H4 (cell line): ENCODE measurements at places on chromosomes 1 and 21. TPM values are rescaled to one million over a fixed set of nuclear protein-coding genes. Genes with fewer than 3 reads are reported as not detected.

DNA sequence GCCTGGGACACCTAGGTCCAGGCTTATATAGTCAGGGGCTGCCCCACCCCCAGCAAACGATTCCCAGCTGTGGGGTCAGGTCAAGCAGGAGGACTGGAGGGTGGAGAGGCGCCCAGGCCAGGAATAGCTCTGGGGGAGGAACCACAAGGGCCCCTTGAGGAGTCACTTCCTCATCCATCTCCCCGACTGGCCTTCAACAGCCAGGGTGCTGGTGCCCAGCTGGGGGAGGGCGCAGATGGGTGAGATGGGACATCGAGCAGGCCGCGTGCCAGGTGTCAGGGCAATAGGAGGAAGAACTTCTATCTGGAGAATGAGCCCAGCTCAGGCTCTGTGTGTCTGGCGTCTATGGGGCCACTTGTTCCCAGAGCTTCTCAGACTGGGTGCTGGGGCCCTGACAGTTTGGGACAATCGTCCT lies 208 bp upstream of the MYBPH start:
- no peak for DNase-seq

DNA sequence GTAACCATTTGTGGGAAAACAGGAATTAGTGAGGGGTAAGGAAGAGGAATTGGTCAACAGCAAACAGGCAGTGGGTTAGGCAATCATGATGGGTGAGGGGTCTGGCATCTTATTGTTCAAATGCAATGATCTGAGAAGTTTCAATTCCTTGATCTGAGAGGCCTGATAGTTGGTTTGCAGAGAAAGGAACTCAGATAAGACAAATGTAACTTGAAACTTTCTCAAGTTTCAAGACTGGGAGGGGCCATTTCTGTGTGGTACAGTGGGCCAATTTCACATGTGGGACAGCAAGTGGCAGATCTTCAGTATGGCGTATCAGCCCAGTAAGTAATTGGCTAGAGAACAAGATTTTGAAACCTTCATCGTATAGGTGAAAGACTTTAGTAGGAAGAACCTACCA lies 102.5 kb downstream of the XPR1 start:
- DNase-seq: no peak

- no peak for DNase-seq
These were observed 288.6 kb upstream of the USP24 start for GRCh38 chr1:55503663-55504305.

DNA sequence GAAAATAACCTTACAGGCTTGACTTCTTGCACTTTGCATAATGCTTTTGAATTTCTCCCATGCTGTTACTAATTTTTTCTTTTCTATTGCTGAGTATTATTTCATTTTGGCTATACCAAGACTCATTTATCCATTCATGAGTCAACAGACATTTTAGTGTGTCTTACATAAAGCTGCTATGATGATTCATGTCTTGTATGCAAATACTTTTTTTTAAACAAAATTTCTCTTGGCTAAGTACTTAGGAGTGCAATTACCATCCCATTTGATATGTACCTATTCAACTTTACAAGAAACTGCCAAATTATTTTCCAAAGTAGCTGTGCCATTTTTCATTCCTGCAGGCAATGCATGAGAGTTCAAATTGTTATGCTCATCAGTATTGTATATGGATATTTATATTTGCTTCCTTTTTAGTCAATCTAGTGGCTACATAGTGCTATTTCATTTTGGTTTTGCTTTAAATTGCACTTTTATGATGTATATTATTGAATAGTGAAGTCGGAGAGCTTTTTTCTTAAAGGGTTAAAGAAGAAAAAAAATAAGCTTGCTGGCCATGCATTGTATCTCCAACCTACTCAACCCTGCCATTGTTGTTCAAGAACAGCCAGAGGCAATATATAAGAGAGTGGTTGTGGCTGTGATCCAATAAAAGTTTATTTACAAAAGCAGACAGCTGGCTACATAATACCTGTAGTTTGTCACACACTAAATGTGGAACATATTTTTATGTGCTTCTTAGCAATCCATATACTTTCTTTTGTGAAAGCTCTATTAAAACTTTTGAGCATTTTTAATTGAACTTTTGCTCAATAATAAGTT lies 862.8 kb downstream of the KCNT2 start:
- no peak for DNase-seq

- DNase-seq: no peak
These were observed 15.7 kb downstream of the PATJ start for GRCh38 chr1:61757950-61758349.

GRCh38 chr1:171220581-171221054 lies 27.7 kb upstream of the FMO1 start:
- peak; percentile 73 for DNase-seq

DNA sequence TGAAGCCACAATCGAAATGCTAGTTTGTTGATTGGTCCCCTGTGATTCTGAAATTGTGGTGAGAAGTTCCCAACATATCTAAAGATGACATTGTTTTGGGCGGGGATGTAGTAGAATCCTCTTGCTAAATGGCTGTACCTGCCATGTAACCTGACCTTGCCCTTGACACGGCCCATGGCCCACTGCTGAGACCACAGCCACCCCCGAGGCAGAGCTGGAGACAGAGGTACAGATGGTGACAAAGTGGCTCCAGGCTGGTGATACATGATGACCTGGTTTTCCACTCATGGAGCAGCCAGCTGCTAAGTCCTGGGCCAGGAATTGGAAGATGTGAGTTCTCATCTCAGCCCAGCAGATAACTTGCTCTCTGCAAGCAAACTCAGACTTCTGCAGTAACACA lies 226.5 kb downstream of the FOXD2 start:
- no peak for DNase-seq

DNA sequence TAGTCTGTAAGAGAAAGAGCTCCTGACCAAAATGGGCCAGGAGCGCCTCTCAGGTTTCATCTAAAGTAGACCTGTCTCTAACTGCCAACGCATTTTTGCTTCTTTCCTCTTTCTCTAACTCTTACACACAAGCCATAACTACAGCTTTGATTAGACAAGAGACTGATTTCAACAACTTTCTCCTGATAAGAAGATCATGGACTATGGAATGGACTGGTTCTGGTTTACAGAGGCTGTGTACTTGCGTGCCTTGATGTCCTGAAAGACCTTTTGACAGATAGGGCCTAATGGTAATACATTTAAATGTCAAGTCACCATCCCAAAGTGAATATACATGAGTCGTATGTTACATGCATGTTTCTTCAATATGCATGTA lies 3.7 kb upstream of the SETD4 start:
- DNase-seq: no peak

GRCh38 chr1:200405264-200405663 lies 4.6 kb downstream of the ZNF281 start:
- DNase-seq: no peak

DNA sequence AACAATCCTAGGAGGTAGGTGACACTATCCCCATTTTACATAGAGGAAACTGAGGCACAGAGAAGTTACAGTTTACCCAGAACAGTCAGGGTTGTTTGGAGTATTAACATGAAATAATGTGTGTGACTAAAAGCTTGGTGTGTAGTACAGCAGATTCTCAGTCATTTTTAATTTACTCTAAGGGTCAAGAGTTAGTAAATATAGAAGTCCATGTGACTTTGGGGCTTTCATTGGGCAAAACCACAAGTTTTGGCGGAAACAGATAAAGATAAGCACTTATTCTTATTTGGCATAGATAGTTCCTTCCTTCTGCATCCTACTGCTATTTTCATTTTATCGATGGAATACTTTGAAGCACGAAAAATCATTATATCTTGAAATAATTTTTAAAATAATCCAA lies 128.5 kb downstream of the DNM3 start:
- no peak for DNase-seq

DNA sequence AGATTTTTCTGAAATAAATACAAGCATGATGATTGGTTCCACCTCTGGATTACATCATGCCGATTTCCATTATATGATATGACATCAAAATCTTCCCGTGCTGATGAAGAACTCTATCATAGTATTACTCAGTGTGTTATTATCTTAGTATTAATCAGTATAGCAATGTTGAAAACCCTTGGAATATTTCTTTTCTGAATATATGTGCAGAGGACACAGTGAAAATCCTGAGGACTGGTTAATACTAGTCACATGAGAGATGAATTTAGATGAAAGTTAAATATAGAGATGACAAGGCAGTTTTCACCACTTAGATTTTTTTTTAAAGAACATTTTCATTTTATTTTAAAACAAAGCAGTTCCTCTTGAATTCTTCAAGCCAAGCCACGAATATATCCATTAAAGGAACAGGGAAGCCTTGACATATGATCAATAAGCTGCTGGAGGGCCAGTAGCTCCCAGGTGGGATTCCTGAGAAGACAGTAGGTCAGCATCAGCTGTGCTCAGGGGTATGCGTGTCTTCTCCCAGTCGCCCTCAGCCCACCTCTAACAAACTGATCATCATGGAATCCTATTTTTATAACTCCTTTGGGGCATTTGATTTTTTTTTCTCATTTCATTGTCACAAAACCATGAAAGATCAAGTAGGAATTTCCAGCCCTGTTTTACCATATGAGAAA lies 56.2 kb upstream of the UBE2U start:
- no peak for DNase-seq

- no peak for DNase-seq
These were observed 24.7 kb downstream of the SCYL3 start for GRCh38 chr1:169868978-169869377.

GRCh38 chr1:93441589-93441988 lies 6.3 kb upstream of the FNBP1L start:
- DNase-seq: no peak

DNA sequence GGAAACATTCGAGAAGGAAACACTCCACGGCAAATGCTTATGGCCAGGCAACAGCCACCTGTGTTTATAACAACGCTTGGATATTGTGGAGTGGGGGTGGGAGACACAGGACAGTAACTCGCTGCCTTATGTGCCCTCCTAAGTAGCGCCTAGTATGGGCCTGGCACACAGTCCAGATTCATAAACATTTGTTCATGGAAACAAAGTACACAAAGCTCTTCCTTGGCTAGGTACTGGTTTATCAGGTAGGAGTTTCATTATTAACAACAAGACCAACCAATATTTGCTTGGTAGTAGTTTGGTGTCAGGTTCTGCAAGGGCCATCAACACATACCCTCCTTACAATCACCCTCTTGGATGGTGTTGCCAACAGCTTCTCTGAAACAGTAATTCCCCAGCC lies 23.4 kb downstream of the TMCO4 start:
- no peak for DNase-seq

GRCh38 chr1:44220755-44221154 lies 7.5 kb downstream of the DMAP1 start:
- no peak for DNase-seq

DNA sequence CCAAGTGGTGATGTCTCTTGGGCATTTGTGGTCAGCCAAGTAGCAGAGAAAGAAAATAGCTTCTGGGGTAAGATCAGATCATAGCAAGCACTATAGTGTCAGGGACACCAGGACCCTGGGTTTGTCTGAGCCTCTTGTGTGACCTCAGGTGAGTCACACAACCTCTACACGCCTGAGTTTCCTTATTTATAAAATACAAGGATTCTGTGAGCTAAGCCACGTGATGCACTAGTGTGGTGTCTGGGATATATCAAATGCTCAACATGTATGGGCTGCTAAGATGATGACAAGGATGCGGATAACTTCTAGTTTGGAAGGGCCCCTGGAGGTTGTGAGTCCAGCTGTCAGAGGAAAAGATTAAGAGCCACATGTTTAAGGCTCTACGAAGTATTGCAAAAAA lies 24.5 kb upstream of the ZNF436 start:
- peak; percentile 71 for DNase-seq

DNA sequence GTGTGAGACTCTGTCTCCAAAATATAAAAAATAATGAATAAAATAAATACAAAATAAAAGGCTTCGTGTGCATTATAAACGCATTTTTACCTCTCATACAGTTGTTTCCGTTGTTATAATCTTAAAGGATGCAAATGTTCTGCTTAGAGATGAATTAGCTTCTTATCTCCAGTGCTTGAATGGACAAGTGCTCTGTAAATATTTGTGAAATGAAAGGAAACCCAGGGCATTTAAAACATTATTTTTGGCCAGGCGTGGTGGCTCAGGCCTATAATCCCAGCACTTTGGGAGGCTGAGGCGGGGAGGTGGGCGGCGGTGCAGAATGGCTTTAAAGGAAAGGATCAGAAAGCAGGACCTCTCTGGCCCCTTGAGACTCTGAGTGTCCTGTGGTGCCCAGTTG lies 94.5 kb downstream of the HUNK start:
- DNase-seq: no peak

DNA sequence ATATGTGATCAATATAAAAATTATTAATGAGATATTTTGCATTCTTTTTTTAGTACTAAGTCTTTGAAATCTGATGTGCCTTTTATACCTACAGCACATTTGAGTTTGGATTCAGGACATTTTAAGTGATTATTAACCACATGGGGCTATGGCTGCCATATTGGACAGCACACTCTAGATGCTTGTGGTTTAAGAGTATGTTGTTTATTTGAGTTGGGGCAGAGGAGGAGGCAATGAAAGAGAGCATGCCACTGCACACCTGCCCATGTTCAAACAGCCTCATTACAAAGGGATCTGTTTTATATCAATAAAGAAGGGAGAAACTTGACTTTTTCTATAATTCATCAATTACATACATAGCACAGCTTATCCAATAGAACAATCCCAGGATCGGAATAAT lies 99.4 kb upstream of the EDEM3 start:
- DNase-seq: no peak

GRCh38 chr21:40386294-40386911 lies 460.6 kb downstream of the DSCAM start:
- no peak for DNase-seq

GRCh38 chr1:12063141-12064072 lies at the start of gene TNFRSF8:
Gene TNFRSF8, plus strand, starts transcription at chr1:12063303. Its CDS starts 296 bp downstream, at chr1:12063599.
- DNase-seq: no peak

Gene GUCA2B
- not detected in 2 replicates for total RNA-seq

Gene METTL18
- 8.5 and 15.7 TPM in 2 replicates for total RNA-seq

Gene PADI2
- 0.08 and 0.12 TPM in 2 replicates for total RNA-seq

Gene RGSL1
- not detected in 2 replicates for total RNA-seq

Gene TAS1R1
- total RNA-seq: not detected in 2 replicates

Gene ZNF691
- total RNA-seq: 16.3 and 17.7 TPM in 2 replicates

Gene TRMT1L
- 24.3 and 29.3 TPM in 2 replicates for total RNA-seq

Gene SPRR5
- total RNA-seq: not detected in 2 replicates

Gene TRNP1
- total RNA-seq: 3.1 and 3.3 TPM in 2 replicates

Gene DLGAP3
- total RNA-seq: 0.04 TPM in 1 of 2 replicates, not detected in the other

Gene TINAGL1
- total RNA-seq: 0.23 and 0.90 TPM in 2 replicates
